Activated CD4-positive, alpha-beta T cell treated with anti-CD3 and anti-CD28 coated beads for 36 hours (primary cell): ENCODE measurements at places on chromosomes 1 and 21. TPM values are rescaled to one million over a fixed set of nuclear protein-coding genes. Genes with fewer than 3 reads are reported as not detected.

DNA sequence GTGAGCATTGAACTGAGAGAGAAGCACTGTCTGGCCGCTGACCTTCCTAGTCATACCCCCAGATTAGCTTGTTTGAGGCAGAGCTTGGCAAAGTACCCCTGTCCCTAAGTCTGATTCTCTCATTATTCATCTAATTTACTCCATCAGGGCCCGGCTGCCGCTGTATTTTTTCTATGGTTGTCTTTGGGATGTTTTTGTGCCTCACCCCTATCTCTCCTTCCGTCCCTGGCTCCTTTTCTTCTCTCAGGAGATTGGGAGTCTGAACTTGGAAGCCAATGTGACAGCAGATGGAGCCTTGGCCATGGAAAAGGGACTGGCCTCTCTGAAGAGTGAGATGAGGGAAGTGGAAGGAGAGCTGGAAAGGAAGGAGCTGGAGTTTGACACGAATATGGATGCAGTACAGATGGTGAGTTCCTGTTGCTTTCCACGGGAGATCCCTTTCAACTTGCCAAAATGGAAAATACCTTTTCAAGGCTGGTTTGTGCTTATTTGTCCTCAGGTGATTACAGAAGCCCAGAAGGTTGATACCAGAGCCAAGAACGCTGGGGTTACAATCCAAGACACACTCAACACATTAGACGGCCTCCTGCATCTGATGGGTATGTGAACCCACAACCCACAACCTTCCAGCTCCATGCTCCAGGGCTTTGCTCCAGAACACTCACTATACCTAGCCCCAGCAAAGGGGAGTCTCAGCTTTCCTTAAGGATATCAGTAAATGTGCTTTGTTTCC, 53.9 kb downstream of the LAMC2 start:
- DNase-seq = no peak

- DNase-seq = no peak
Measured at GRCh38 chr1:233261206-233261605, 34.3 kb downstream of the PCNX2 start.

The PTGFR gene
- not detected for total RNA-seq

DNA sequence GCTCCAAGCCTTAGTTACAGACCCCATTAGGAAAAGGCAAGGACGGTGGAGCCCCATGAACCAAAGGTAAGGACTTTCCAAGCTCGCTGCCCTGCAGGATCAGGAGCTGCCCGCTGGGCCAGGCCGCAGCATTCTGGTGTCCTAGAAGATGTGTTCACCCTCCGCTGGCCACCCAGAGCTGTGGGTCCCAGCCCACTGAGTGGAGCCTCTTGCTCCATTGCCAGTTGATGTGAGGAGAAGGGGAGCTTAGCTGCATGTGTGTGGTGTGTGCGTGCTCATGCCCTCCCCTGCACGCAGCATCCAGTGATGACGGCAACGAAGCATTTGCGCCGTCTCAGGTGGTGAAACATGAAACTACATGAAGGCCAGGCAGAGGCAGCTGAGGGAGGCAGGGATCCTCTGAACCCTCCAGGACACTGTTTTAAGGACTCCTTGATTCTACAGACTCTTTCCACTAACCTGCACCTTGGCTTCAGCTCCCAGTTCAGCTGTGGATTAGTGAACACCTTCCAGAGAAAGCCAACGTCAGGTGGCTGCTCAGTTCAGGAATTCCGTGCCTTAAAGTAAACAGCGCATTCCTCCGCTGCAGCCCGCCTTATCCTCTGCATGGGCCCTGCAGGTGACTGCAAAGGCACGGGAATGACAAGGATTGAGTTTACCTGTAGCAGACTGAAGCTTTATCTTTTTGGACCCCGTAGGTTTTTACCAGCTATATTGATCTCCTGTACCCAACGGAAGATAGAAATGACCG, 48.7 kb downstream of the SMYD2 start:
- DNase-seq = no peak

The YBEY gene
- total RNA-seq = 16.9 TPM

- peak; percentile 39 for DNase-seq
Measured at GRCh38 chr1:143735764-143736461, 235.9 kb downstream of the FAM72C start.

GRCh38 chr1:116503546-116504307, 67.1 kb downstream of the CD58 start:
- peak; percentile 43 for DNase-seq

The ODF2L gene
- total RNA-seq = 18.8 TPM

GRCh38 chr1:199657449-199657848, 370.1 kb upstream of the NR5A2 start:
- no peak for DNase-seq

GRCh38 chr21:18960306-18960705, 556.7 kb upstream of the TMPRSS15 start:
- DNase-seq = no peak

- no peak for DNase-seq
Measured at GRCh38 chr1:59543211-59543668, 246.3 kb downstream of the FGGY start.

The PCP4 gene
- total RNA-seq = not detected

DNA sequence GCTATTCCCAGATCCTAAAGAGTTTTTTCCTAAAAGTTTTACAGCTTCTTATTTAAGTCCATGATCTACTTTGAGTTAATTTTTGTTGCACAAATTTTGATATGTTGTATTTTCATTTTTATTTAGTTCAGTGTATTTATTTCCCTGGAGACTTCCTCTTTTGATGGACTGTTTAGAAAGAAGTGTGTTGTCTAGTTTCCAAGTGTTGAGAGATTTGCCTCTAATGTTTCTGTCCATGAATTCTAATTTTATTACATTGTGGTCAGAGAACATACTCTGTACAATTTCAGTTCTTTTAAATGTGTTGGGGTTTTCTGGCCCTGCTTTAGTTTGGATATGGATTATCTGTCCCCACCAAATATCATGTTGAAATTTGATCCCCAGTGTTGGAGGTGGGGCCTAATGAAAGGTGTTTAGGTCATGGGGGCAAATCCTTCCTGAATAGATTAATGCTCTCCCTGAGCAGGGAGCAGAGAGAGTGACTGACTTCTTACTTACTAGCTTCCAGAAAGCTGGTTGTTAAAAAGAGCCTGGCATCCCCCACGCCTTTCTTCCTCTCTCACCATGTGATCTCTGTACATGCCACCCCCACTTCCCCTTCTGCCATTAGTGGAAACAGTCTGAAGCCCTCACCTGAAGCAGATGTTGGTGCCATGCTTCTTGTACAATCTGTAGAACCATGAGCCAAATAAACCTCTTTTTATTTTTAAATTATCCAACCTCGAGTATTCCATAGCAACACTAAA, 4.6 kb downstream of the CHD1L start:
- DNase-seq = no peak

The TRIM58 gene
- total RNA-seq = 0.18 TPM

- DNase-seq = no peak
Measured at GRCh38 chr1:160471253-160471652, 51.8 kb downstream of the SLAMF6 start.

DNA sequence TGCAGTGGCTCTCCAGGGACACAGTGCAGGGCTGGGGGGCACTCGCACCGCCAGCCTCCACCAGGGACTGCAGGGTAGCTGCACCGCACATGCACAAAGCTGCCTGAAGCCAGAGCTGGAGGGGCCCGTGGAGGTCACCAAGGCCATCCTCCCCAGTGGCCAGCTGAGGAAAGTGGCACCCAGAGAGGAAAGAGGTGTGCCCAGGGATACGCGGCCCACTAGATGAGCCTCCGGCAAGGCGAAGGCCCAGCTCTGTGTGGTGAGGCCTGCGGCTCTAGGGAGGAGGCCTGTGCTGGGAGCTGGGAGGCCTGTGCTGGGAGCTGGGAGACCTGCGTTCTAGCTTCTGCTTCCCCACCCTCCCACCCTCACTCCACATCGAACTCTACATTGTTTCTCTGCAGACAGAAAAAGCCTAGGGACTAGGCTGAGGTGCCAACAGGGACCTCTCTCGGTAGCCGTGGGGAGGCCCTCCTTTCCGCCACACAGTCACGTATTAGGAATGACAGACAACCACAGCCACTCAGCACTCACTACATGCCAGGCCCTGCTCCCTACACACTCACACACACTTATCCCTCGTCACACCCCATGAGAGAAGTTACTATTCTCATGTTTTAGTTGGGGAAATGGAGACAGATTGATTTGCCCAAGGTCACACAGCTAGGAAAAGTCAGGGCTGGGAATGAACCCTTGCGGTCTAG, 921 bp upstream of the ASCL5 start:
- no peak for DNase-seq

The PBXIP1 gene
- total RNA-seq = 22.6 TPM

The FAM72C gene
- total RNA-seq = 15.3 TPM

- no peak for DNase-seq
Measured at GRCh38 chr21:41640748-41641509, 125.9 kb downstream of the RIPK4 start.

DNA sequence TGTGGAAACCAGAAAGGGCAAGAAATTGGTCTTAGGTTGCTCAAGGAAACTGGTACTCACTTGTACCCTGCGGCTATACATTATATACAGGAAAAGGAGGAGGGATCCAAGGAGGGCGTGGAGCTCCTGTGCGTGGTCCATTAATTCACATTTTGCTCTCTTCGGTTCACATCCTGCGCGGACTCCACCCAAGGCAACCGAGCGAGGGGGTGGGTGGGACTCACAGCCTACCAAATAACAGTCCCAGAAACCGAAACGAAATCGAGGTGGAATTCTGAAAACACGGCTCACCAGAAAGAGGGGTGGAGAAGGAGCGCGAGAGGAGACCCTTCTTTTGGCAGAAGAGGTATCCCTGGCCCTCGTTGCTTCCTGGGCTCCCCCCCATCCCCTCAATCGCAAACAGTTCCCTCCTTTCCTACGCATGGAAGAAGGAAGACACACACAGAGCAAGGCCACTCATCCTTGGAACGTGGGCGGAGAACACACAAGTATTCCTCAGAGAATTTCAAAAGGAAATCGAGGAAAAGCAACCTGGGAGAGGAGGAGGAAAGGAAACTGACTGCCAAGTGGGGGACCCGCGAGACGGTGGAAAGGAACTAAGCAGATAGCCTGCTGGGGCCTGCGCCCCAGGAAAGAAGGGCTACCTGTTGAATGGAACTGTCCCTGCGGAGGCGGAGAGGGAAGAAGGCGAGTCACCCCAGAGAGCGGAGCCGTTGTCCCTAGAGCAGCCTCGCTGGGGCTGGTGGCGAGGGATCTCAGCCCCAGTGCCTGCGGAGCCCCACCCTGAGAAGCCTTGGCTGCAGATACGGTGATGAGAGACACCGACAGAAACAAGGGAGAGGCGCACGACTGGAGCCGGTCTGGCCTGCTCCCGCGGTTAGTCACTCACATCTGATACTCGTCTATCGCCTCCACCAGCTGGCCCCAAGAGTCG, 705 bp downstream of the AIDA start:
- peak; percentile 73 for DNase-seq

The SOD1 gene
- total RNA-seq = 284 TPM

- DNase-seq = no peak
Measured at GRCh38 chr1:228478326-228478725, 8.9 kb upstream of the RNF187 start.

The CSMD2 gene
- not detected for total RNA-seq

GRCh38 chr21:31052489-31053142, 14.3 kb upstream of the KRTAP19-8 start:
- no peak for DNase-seq

DNA sequence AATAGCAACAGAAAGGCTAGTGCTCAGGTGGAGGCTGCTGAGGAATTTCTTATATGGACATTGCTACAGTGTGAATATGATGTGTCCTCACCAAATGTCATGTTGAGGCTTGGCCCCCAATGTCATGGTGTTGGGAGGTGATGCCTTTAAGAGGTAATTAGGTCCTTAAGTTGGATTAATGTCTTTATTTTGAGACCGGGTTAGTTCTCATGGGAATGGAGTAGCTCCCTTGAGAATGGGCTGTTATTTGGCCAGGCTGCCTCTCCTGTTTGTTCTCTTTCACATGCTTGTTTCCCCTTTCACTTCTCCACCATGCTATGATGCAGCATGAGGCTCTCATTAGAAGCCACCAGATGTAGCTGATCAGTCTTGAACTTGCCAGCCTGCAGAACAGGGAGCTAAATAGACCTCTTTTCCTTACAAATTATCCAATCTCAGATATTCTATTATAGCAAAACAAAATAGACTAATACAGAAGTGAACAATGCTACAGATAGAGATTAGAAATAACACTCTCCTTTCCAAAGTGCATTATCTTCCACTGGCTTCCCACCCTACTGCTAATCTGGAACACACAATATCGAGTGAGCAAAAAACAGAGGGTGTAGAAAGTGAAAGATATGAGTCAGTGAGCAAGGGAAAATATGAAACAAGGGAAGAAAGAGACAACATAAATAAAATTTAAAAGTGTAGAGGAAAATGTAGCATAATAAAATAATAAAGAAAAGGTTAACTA, 160.2 kb downstream of the NTMT2 start:
- DNase-seq = no peak
